Stimulated activated CD8-positive, alpha-beta memory T cell treated with anti-CD3 and anti-CD28 coated beads, Interleukin-4, amount 100 ng/mL, for 48 hours (primary cell): ENCODE measurements at places on chromosomes 1 and 21.

- no peak for DNase-seq
Measured at GRCh38 chr1:86423473-86423872, 498 bp upstream of the CLCA2 start.

GRCh38 chr1:156894001-156894400, 483 bp downstream of the PEAR1 start:
- DNase-seq, result no peak

DNA sequence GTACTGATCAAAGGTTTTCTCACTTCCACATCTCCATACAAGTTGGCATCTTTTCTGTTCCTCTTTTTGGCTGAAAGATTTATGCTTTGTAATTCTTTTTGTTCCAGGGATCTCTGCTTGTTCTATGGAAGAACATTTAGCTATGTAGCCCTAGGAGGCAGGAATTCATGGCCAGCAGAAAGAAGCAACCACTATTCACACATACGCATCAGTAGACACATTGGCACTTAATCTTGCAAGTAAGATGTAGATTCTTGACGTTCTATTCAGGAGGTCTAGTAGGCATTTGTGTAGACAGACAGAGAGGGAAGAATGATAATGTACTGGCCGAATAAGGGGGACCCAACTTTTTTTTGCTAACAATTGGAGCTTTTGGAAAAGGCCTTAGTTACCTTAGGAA, 336.0 kb downstream of the NUF2 start:
- DNase-seq, result no peak

DNA sequence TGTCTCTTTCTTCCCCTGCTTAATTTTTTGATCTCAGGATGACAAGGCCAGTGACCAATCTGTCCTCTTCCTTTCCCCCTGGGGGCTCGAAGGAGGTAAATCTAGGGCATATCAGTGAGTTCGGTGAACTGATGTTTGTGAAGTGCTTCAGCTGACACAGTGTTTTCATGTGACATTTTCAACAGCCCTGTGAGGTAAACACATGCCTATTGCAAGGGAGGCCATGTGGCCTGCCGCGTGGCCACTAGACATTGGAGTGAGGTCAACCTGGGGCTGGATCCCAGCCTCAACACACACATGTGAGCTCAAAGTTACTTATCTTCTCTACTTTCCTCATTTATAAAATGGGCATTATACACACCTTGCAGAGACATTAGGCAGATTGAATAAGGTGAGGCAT, 126.3 kb downstream of the PLPP3 start:
- DNase-seq, result no peak

- DNase-seq, result no peak
Measured at GRCh38 chr1:176719447-176719846, 256.5 kb downstream of the PAPPA2 start.

DNA sequence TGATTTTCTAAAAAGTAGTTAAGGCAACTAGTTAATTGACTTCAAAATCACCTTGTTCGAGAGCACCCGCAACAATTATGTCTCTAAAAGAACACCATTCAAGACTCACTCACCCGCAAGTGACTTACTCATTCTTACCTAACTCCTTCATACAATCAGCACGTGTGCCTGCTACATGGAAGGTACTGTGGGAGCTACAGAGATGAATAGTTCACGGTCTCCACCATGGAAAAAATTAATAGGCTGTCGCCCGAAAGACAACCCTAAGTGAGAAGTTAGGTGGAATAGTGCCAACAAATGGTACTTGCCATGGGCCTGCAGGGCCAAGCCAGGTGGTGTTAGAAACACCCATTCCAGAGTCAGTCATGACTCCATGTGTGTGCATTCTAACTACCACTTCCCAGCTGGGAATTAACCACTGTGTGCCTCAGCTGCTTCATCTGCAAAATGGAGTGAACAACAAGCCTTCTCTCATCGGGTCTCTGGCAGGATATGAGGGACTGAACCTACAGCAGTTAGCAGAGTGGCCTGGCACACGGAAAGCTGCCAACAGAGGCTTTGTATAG, 7.1 kb downstream of the SSBP3 start:
- no peak for DNase-seq

- DNase-seq, result no peak
Measured at GRCh38 chr1:82593561-82593960, 792.8 kb downstream of the ADGRL2 start.

DNA sequence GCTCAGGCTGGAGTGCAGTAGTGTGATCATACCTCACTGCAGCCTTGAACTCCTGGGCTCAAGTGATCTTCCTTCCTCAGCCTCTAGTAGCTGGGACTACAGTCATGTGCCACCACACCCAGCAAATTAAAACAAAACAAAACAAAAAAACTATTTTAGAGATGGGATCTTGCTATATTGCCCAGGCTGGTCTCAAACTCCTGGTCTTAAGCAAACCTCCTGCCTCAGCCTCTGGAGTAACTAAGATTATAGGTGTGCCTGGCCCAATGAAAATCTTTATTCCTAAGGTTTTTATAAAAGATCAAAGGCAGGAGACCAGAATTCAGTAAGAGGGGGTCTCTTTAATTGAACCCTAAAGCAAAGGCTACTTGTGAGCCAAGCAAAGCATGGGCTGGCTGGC, 10.1 kb downstream of the INAVA start:
- no peak for DNase-seq

DNA sequence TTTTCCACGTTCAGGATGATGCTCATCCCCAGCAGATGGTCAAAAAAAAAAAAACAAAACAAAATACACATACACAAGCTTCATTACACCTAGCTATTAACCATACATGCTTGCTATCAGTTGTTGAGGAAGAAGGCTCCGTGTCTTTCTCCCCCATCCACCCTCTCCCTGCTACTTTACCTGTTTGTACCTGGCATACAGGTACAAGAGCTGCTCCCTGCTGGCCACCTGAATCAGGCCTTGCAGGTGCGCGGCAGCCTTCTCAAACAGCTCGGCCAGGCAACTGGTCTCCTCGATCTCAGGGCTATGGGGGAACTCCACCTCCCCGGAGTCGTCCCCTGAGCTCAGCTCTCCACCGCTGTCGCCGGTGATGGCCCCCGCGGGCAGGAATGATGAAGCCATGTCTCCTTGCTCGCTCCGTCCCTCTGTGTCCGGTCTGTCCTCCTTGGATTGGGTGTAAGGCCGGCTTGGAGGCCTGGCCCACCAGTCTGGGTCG, 464 bp downstream of the ACBD6 start:
- no peak for DNase-seq

DNA sequence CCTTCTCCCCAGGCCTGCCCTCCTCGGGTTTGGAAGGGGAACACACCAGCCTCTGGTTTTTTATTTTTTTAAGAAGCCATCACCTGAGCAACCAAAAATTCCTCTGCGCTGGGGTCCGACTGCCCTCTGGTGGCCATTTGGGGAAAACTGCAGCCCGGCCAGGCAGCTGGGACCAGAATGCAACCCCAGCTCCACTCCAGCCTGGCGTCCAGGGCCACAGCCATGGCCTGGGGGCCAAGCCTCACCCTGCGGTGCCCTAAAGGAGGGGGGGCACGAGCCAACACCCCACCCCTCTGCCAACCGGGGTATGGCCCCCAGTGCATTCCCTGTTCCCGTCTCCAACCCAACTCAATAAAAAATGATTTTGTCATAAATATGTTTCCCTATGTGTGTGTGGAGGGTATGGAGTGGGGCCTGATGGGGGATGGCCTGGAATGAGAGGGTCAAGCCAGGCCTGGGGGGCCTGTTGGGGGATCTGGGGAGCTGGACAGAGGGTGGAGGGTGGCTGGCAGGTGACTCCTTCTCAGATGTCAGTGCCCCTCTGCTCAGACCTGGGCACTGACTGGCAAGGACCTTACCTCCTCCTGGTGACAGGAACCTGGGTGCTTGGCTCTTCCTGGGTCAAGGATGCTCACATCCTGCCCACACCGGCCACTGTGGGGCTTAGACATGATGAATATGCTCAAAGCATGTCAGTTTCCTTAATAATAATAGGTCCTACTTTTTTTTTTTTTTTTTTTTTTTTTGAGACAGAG, 3.2 kb downstream of the GPR3 start:
- DNase-seq, result peak; percentile 86

DNA sequence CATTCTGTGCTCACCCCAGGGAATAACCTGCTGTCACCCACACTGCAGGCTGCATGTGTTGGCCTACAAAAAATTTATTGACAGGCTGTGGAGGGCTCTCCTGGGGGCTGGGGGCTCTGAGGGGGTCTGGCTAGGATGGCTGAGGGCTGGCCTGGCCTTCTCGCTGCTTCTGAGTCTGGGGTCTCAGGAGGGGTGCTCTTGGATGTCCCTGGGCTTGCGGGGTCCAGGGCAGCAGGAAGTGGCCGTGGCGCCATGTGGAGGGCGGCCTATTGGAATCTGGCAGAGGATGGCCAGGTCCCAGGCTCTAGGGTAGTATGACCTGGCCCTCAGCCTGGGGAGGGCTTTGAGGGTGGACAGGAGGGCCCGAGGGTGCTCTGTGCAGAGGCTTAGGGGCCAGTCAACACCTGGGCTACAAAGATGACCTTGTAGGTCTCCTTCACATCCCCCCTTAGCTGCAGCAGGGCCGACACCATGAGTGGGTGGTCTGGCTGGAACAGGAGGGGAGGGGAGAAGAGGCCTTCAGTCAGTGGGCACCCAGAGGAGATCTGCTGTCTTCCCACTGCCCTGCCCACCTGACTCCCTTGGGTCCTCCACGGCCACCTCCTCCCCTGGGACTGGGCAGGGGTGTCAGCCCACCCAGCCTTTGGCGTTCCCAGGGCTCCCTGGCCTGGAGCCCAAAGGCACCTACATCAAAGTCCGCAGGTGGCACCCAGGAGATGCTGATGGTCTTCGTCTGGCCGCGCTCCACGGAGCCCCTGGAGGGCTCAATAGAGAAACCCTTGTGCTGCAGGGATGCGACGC, 3.0 kb upstream of the TMEM52 start:
- DNase-seq, result no peak

DNA sequence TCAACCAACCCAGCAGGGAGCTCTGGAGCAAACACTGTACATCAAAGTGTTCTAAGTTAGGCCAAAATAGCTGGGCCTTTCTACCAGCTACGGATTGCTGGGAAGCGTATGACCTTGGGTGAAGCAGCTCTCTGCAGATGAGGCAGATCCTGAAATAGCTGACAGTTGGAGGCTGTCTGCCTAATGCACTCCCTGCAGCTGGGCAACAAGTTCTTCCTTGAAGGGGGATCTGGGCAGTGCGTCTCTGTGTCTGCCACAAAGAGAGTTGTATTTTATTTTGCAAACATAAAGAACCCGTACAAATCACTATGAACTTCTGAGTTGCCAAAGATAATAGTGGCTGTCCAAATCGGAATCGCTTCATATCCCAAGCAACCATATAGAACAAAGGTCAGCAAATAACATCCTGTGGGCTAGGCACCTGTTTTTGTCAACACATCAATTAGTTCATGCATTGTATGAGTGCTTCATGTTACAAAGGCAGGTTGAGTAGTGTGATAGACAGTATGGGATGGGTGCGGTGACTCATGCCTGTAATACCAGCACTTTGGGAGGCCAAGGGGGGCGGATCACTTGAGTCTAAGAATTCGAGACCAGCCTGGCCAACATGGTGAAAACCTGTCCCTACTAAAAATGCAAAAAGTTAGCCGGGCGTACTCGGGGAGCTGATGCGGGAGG, 29.1 kb upstream of the KLF17 start:
- DNase-seq, result no peak

- DNase-seq, result no peak
Measured at GRCh38 chr1:51341876-51342496, 11.6 kb upstream of the TTC39A start.
